ENCODE measurements at places on chromosomes 7 and 10.

- no peak for DNase-seq
These were observed 8.2 kb downstream of the CNNM1 start for GRCh38 chr10:99337311-99337811.

GRCh38 chr10:182441-183201 lies 47.4 kb downstream of the ZMYND11 start:
- peak; percentile 31 for DNase-seq

GRCh38 chr10:314871-315270 lies 179.6 kb downstream of the ZMYND11 start:
- peak; percentile 56 for DNase-seq

DNA sequence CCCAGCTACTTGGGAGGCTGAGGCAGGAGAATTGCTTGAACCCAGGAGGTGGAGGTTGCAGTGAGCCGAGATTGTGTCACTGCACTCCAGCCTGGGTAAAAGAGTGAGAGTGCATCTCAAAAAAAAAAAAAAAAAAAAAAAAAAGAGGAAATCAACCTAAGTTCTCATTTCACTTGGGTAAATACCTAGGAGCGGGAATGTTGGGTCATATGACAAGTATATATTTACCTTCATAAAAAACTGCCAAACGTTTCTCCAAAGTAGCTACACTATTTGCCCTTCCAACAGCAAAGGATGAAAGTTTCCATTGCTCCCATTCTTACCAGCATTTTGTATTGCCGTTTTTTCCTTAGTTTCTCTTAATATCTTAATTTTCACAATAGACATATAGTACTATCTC lies 9.8 kb downstream of the P4HA1 start:
- DNase-seq, result no peak

DNA sequence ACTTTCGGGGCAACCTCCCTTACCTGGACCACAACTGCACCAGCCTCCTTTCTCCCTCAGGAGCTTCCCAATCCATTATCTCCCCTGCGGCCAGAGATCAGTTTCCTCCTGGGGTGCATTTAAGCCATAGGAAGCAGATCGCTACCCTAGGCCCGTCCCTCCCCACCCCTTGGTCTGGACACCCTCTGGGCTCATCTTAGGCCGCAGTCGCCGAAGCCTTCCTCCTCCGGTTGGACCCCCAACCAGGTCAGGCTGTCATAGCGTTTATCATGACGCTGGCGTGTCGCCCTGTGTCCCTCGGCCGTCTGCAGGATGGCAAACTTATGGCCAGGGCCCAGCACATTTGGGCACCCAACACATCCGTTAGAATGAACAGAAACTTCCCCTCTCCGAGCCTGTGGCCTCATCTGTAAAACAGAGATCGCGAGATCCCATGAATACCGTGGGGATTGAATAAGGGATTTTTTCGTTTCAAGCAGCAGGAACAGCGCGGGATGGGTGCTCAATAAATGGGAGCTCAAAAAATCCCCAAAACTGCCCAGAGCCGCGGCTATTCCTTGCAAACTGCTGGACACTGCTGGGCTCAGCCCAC lies 669 bp upstream of the AP5Z1 start:
- DNase-seq, result peak; percentile 63

- peak; percentile 74 for DNase-seq
These were observed 172.7 kb downstream of the GNAI1 start for GRCh38 chr7:80307227-80307856.

- peak; percentile 6 for DNase-seq
These were observed 648.2 kb downstream of the SDK1 start for GRCh38 chr7:3949242-3949640.

Data from fibroblast of skin of scalp (primary cell).